Hematopoietic multipotent progenitor cell treated with erythropoietin and hydrocortisone succinate and interleukin-3 and kit ligand, for 17 days (in vitro differentiated cells): ENCODE measurements at places on chromosomes 13 and 19.
A peak's percentile ranks its signal among the peaks of the same experiment; 100 is the strongest.

- DNase-seq = peak; percentile 81
These were observed 1.6 kb downstream of the GATAD2A start for GRCh38 chr19:19406878-19407632.

- DNase-seq = no peak
These were observed 6.7 kb downstream of the KCTD15 start for GRCh38 chr19:33803383-33803782.

- DNase-seq = no peak
These were observed 148.7 kb downstream of the FOXO1 start for GRCh38 chr13:40517486-40518480.

DNA sequence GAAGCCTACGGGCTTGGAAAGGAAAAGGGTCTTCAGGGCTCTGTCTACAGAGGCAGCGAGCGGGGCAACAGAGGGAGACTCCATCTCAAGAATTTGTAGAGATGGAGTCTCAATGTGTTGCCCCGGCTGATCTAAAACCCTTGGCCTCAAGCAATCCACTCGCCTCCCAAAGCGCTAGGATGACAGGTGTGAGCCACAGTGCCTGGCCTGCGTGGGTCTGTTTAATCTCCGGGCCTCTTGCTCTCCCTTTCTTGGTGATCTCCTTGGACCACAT is 8.1 kb downstream of the RPS9 start:
- no peak for DNase-seq

DNA sequence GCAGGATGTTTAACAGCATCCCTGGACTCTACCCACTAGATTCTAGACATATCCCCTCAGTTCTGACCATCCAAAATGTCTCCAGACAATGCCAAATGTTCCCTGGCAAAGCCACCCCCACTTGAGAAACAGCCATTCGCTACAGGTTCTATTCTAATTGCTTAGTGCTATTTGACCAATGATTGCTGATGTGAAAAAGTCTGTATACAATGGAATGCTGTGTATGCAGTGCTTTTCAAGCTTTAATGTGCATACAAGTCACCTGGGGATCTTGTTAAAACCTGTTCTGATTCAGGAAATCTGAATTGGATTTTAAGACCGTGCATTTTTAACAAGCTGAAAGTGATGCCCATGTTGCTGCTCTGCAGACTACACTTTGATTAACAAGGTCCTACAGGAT is 331.8 kb upstream of the KLF12 start:
- DNase-seq = no peak

DNA sequence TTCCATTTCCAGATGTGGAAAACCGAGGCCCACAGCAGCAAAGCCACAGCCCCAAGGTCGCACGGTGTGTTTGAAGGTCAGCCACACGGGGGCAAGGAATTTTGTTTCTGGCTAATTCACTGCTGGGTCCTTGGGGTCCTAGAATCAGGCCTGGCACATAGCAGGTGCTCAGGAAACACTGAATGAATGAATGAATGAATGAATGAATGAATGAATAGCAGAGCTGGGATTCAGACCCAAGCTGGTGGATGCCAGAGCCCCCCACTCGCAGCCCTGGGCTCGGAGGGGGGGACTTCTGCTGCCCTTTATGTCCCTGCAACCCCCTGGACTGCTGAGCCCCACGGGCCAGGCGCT is 37.0 kb downstream of the ZNRF4 start:
- no peak for DNase-seq

GRCh38 chr19:44628793-44629192 is 14.9 kb upstream of the PVR start:
- no peak for DNase-seq

DNA sequence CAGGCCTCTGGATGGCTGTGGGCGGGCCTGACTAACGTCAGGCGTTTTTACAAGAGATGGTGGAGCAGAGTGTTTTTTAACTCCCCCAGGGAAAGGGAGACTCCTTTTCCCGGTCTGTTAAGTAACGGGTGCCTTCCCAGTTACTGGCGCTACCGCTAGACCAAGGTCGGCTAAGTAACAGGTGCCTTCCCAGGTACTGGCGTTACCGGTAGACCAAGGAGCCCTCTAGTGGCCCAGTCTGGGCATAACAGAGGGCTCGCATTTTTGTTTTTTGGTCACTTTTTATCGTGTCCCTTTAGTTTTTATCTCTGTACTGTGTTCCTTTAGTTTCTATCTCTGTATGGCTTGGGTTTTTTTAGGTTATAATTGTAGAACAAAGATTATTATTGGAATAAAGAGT is 10.0 kb downstream of the ZNF383 start:
- peak; percentile 16 for DNase-seq

- DNase-seq = no peak
These were observed 160.0 kb downstream of the RBM26 start for GRCh38 chr13:79245937-79246577.

GRCh38 chr13:27919659-27919933 is 204 bp upstream of the PDX1 start:
- no peak for DNase-seq

- DNase-seq = no peak
These were observed 45.7 kb upstream of the FLT1 start for GRCh38 chr13:28540612-28541011.

GRCh38 chr19:55494172-55494761 is 6.0 kb downstream of the SSC5D start:
- no peak for DNase-seq

- no peak for DNase-seq
These were observed 204.0 kb upstream of the TSHZ3 start for GRCh38 chr19:31553112-31553845.

- DNase-seq = no peak
These were observed 10.4 kb downstream of the PNMA8A start for GRCh38 chr19:46460981-46461380.

GRCh38 chr13:48942131-48942530 is 33.6 kb upstream of the FNDC3A start:
- DNase-seq = no peak

DNA sequence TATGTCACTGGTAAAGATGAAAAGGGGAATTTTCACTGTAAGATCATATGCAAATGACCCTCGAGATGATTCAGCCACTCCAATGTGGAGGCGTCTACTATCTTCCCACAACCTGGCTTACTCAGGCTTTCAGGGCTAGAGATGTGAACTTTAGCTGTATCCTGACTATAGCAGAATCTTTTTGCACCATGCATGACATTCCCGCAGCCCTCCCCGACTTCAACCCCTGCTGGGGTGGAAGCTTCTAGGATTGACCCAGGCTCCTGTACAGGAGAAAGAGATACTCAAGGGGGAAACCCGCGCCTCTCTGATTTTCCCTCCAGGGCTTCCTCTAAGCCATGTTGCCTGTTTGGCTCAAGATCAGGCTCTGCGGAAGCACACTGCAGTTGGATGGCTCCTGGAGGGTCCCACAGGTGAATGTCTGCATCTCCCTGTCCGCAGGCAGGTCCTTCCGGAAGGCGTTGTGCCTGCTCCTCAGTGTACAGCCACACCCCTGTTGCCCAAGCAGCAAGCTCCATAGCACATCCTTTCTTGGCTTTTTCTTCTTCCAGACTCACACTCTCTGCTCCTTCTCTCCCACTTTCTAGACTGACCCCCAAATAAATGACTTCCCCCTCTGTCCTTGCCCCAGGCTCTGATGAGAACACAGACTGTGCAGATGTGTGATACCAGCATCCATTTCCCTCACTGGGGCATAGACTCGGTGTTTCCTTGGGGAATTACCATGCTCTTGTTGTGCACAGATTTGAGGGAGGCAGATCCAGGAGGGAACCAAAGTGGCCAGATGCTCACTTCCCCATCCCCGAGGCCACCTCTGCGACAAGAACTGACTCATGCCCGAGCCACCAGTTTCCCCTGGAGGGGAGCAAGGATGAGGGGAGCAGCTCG is 29.1 kb upstream of the POP4 start:
- DNase-seq = no peak

DNA sequence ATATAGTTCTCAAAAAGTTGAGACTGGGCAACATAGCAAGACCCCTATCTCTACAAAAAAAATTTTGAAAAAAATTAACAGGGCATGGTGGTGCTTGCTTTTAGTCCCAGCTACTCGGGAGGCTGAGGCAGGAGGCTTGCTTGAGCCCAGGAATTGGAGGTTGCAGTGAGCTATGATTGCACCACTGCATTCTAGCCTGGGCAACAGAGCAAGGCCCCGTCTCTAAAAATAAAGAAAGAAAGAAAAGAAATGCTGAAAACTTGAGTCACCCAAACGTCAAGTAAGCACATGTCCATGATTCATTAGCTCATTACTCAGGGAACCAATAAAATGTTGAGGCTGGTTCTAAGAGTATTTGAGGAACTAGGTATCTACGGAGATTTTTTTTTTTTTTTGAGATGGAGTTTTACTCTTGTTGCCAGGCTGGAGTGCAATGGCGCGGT is 33.9 kb upstream of the SEMA6B start:
- no peak for DNase-seq

GRCh38 chr13:91248249-91248648 is 99.2 kb upstream of the MIR17HG start:
- DNase-seq = no peak

GRCh38 chr13:105979131-105980011 is 556.1 kb downstream of the EFNB2 start:
- no peak for DNase-seq

DNA sequence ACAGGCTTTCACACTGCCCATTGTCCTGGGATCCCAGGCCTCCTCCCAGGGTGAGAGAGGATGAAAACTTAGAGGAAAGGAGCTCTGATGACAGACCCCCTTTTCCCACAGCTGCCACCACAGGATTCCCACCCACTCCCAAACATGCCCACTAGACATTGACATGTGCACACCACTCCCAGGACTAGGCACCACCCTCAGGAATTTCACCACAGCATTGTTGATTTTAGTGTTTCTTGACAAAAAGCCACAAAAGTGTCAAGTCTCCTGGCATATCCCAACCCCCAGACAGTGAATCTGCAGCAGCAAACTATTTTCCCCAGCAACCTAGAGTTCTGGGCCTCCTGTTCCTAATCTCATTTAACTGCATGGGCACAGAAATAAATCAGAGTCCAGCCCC is 10.1 kb downstream of the ZNF714 start:
- DNase-seq = no peak

DNA sequence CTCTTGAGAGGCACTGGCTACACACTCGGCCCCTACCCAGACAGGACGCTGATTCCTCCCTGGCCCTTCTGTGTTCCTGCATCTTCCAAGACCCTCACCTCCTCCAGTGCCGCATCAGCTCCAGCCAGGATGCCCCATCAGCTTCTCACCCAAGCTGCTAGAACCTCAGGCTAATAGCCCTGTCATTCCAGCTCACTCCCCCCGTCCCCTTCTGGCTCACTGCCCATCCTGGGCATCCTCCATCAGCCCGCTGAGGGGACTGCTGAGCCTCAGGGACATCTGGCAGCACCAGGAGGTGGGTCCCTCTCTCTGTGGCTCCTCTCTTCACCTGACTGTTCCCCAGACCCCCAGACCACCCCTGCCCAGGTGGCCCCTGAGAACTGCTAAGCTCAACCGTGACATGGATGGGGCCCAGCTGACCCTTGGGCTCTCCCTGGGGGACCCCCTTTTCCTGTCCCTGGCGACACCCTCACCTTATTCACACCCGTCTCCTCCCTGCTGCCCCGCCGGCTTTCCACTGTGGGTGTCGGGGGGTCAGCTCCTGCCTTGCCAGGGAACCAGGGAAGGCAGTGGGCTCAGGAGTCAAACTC is 4.8 kb downstream of the FFAR3 start:
- no peak for DNase-seq

DNA sequence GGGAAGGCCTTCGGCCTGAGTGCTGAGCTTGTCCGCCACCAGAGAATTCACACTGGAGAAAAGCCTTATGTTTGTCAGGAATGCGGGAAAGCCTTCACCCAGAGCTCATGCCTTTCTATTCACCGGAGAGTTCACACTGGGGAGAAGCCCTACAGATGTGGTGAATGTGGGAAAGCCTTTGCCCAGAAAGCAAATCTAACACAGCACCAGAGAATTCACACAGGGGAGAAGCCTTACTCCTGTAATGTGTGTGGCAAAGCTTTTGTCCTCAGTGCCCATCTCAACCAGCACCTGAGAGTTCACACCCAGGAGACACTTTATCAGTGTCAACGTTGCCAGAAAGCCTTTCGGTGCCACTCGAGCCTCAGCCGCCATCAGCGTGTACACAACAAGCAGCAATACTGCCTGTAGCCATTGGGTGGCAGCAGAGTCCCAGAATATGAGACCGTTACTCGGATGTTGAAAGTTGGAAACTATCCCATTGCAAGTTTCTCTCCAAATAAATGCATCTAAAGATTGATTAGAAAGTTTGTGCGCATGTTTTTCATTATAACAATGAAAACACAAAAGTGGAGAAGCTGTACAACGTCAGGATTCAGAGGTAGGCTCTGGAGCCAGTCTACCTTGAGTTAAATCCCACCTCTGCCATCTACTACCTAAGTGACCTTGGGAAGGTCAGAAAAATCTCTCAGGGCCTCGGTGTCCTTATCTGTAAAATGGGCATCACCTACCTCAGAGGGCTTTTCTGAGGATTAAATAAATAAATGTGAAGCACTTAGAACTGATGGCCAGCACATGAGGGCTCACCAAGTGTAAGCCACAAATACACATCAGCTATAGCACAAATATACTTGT is 21.1 kb downstream of the ZNF473 start:
- DNase-seq = peak; percentile 9

DNA sequence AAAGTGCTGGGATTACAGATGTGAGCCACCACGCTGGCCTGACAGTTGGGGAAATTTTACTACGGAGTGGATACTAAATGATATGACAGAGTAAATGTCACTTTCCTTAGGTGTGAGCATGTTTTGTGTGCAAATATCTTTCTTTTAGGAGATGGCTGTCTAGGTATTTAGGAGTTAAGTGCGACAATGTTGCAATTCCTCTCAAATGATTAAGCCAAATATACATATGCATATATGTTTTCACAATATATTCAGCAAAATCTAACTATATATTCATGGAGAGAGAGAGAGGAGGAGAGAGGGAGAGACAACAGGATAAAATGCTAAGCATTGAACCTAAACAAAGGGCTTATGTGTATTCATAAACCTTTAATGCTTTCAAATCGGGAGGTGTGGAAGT is 5.4 kb upstream of the SERTAD3 start:
- DNase-seq = no peak

- DNase-seq = no peak
These were observed 4.3 kb downstream of the KLF2 start for GRCh38 chr19:16328824-16329482.
